GM12892 (cell line): ENCODE measurements at places on chromosomes 2 and 18.

- DNase-seq = no peak
Observed at GRCh38 chr18:8794156-8794933, 89.0 kb downstream of the MTCL1 start.

GRCh38 chr2:55966401-55967118 is 43.0 kb upstream of the EFEMP1 start:
- DNase-seq = no peak

- no peak for DNase-seq
Observed at GRCh38 chr18:26809346-26809745, 56.2 kb downstream of the AQP4 start.

DNA sequence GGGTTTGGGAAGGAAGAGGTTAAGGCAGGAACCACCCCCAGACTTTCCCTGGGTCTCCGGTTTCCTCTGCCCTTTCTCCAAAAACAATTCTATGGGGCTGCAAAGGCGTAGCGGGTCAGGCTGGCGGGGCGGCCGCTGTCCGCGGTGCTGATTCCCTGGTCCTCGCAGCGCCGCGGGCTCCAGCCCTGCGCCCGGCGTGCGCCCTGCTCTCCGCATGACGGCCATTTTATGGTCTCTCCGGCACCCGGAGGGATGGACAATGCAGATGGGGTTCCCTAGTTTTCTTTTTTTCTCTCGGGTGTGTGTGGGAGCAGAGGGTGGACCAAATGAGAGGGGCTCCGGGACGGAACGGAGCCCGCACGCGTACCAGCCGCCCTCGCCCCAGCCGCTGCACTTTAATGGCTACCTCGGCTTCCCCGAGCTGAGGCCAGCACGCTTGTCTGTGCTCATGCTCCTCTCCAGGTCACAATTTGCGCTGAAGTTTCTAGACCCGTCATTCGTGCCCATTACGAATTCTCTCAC is 1.6 kb downstream of the ST8SIA3 start:
- DNase-seq = peak; percentile 23

DNA sequence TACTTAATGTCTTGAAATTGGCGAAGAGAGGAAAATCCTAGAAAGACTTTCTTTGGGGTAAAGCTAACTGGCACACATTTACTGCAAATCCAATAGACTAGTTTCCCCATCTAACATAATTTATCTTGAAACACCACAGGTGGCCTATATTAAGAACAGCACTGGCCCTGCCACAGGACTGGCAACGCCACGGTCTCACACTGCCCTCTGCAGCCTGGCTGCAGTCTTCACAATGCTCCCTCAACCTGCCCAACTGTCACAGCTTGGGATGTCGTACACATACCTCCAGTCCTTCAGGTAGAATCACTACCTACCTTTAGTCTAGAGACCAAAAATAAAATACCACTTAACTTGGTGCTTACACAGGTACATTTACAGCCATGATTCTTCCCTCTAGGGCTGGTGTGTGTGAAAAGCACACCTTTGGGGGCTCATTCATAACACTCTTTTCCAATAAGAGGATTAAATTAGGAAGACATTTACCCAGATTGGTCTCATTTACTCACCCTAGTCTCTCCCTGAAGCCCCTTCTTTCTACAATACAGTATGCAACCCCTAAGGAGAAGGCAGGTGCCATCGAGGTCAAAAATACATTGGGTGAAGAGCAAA is 222.2 kb downstream of the C1D start:
- DNase-seq = peak; percentile 12
